ENCODE measurements at places on chromosomes 7 and 10.

DNA sequence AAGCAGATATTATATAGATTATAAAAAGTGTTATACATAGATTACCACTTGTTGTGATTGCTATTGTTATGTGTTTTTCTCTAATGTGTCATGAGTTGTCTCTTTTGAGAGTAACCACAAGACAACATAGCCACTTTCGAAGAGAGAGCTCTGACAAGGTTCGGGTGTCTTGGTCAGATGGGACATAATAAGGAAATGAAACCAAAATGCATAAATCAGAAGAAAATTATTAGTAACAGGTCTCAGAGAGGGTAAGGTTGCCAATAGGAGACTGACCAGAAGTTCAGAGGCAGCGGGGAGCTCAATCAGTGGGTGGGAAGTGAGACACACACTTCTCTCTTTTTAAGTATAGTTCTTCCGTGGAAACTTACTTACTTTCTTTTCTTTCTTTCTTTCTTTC is 639.2 kb upstream of the POT1 start:
- no peak for DNase-seq

- DNase-seq, result no peak
Observed at GRCh38 chr7:64888901-64889685, 14.0 kb upstream of the ZNF273 start.

DNA sequence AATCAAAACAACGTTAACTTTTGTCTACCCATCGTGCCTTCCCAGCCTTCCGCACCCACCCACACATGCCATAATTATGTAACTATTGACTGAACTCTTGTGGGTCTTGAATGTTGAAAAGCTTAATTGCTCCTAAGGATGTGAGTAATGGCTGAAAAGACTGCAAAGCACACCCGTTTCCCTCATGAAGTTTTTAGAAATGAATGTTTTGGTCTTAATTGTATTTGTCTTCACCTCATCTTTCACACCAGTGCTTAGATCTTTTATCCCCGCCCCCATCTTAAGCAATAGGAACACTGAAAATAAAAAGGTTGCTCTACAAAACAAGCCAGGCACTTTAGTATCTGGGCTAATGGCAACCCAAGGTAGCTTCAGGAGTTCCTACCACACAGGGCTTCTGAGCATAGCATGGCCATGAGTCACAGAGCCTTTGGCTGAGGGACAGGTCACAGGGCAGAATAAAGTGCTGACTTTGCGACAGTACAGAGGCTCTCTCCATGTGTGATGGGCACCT is 690.5 kb downstream of the PARD3 start:
- DNase-seq, result no peak

DNA sequence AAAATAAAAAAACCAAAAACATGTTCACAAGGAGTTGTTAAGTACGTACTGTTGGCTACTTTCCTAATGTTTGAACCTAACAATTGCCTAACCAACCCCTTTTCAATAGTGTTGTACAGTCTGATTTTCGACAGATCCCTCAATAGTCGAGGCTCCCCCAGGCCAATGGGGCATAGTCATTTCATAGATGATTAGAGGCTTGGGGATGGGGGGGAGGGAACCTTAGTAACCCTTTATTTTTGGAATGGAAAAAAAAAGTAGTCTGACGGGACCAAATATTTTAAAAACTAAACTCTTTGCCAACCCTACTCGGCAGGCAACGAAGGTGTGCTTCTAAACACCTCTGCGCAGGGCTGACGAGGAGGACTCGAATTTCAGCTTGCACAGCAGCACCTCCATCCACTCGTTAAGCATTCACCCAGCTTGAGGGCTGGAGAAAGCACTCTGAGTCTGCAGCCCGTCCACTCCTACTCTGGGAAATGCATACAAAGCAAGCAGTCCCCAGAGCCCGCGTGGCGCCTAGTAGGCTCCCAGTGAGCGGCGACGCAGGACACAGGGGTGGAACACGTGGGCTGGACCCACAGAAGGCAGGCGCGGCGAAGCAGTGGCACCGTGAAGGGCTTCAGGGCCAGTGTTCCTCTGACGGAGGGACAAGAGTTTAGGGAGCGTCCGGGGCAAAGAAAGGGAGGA is 899 bp downstream of the PUS7 start:
- DNase-seq, result peak; percentile 59

- no peak for DNase-seq
Observed at GRCh38 chr7:18305866-18306265, 189.7 kb upstream of the HDAC9 start.

DNA sequence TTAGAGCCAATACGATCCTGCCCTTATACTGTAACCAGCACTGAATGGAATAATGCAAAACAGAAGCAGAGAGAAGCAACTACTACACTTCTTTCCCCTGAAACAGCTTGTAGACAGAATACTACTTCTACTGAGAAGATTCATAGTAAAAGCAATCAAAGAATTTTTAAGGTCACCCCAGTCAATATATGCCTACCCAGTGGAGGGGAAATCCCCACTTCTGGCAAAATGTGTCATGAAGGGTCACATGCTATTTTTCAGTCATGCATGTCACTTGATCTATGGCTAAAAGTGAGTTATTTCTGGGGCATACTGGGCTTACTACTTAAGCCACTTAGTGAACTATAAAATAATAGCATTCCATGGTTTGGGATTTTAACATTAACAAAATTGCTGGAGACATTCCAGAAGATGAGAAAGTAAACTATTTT is 25.6 kb downstream of the IRF5 start:
- no peak for DNase-seq

GRCh38 chr7:142311876-142312275 is 54.0 kb upstream of the PRSS58 start:
- no peak for DNase-seq

GRCh38 chr7:46859963-46860475 is 721.9 kb downstream of the TNS3 start:
- DNase-seq, result no peak

GRCh38 chr10:108708363-108708762 is 1214.9 kb downstream of the XPNPEP1 start:
- DNase-seq, result no peak

- no peak for DNase-seq
Observed at GRCh38 chr10:5284311-5285057, 80.3 kb upstream of the UCN3 start.

DNA sequence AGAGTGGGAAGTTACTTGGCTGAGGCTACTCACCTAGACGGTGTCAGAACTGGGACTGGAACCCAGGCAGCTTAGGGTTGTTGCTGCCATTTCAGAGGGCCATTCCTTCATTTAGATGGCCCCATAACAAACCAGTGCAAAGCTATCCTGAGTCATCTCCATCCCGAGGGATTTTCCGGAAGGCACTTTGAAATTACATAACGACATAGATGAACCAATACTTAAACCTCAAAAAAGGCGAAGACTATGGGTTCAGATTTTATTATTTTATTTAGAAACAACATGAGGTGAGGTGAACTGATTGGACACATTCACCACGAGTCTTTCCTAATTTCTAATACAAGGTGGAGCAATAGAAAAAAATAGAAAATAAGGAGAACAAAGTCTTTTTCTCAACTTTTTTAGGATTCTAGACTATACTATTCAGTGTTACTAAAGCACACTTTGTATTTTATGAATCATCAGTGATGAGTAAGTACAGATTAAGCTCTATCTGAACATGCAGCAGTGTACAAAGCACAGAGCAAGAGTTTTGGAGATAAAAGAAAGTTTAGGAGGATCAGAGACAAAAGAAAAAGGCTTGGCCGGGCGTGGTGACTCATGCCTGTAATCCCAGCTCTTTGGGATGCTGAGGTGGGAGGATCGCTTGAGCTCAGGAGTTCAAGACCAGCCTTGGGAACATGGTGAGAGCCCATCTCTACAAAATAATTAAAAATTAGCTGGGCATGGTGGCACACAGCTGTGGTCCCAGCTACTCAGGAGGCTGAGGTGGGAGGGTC is 79.5 kb upstream of the SVIL start:
- DNase-seq, result no peak

GRCh38 chr10:107814865-107815487 is 650.5 kb upstream of the SORCS1 start:
- DNase-seq, result peak; percentile 86

- DNase-seq, result peak; percentile 62
Observed at GRCh38 chr10:30751678-30752331, 122.3 kb upstream of the LYZL2 start.

DNA sequence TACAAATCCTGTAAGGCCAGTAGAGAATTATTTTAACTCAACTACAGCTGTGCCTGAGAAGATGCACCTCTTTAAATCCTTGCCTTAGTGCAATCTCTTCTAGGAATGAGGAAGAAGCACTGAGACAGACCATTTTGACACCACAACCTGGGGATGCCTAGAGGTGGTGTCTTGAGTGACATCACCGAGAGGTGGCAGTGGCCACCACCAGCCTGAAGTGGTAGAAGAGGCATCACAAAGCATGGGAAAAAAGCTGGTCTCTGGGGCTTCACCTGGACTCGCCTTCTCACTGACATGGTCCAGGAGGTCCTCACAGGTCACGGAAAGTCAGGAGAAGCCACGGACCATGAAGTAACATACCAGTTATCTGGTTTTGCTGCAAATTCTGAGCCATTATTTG is 99.2 kb upstream of the PDLIM1 start:
- DNase-seq, result no peak

GRCh38 chr7:20035279-20035875 is 181.8 kb downstream of the MACC1 start:
- no peak for DNase-seq

DNA sequence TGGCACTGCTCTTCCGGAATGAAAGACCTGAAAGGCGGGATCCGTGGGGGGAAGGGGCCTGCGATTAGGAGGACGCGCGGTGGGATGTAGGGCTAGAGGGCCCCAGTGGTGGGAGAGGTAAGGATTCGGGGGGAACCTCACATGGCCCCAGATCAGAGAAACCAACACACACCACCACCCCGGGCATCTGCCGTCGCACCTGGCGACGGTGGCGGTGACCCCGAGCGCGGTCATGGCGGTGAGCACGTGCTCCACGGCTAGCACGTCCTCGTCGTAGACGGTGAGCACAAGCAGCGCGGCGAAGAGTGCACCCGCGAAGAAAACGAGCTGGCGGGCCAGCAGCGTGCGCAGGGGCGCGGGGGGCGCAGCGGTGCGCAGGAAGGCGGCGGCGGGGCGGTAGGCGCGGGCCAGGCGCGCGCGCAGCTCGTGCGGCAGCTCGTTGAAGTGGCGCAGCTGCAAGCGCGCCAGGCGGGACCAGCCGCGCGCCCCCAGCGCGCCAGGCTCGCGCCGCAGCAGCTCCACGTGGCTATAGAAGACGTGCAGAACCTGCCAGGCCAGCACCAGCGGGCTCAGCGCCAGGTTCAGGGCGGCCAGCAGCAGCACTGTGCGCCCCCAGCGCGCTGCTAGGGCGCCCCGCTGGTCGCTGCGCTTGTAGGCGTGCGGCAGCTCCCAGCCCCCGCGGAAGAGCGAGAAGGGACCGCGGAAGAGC is 5.7 kb downstream of the ATG9B start:
- DNase-seq, result no peak

DNA sequence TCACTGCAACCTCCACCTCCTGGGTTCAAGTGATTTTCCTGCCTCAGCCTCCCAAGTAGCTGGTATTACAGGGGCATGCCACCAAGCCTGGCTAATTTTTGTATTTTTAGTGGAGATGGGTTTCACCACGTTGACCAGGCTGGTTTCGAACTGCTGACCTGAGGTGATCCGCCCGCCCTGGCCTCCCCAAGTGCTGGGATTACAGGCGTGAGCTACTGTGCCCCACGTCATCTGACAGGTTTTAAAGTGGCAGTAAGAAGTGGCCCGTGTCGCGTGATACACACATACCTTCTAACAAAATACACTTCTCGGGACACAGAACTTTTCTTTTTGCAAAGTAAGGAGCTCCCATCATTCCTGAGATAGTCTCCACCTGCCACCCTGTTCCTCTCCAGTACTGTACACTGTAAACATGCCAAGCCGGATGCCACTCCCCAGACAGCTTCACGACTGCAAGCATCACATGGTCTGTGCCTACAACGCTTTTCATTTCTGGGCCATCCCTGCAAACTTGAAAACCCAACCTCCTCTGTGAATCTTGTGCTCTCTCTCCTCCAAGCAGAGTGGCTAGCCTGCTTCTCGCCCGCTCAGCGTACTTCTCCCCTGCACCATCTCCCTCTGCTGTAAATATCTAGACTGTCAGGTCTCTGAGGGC is 256.3 kb upstream of the KLF14 start:
- no peak for DNase-seq

- no peak for DNase-seq
Observed at GRCh38 chr7:148825338-148825737, 58.8 kb downstream of the EZH2 start.

- no peak for DNase-seq
Observed at GRCh38 chr10:101014966-101015581, 15.5 kb downstream of the LZTS2 start.

- no peak for DNase-seq
Observed at GRCh38 chr10:5887029-5887428, 2.7 kb downstream of the ANKRD16 start.

DNA sequence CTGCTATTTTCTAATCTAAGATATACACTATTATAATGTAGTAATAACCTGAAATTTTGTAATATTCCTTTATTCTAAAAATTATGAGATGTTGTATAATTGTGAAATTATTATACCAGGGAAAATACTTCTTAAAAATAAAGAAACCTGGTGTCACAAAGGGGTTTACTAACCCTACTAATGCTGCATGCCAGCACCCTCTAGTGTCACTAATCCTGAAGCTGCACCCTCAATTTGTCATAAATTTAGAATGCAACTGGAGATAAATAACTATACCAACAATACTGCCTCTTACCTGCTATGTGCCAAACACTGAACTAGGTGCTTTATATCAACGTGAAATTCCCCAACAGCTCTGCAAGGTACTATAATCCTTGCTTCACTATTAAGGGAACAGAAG is 30.8 kb downstream of the TM9SF3 start:
- no peak for DNase-seq

DNA sequence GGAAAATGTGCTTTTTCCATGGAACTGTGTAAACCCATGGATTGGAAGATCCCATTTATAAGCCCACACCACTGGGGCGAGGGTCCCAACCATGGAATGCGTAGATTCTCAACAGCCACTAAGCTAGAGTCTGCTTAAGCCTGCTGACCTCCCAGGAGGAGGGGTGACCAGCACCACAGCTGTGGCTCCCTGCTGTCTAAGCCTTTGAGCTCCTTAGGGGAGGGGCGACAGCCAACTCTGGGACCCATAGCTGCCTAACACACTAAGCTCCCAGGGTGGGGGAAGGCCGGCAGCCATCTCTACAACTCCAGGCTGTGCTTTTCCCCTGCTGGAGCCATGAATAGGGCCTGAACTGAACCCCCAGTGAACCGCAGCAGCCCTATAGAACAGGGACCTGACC is 249.8 kb upstream of the HPS1 start:
- peak; percentile 92 for DNase-seq

- peak; percentile 57 for DNase-seq
Observed at GRCh38 chr10:124671486-124672075, 72.6 kb downstream of the FAM53B start.
